Stimulated activated naive CD8-positive, alpha-beta T cell treated with anti-CD3 and anti-CD28 coated beads, Interleukin-15, Interleukin-2, amounts not matched to agents 100 U/mL and 50 U/mL, for 24 hours (primary cell): ENCODE measurements at places on chromosomes 13 and 19.
A peak's percentile ranks its signal among the peaks of the same experiment; 100 is the strongest.

- no peak for DNase-seq
These were observed 169.1 kb upstream of the SOX1 start for GRCh38 chr13:111897846-111898215.

DNA sequence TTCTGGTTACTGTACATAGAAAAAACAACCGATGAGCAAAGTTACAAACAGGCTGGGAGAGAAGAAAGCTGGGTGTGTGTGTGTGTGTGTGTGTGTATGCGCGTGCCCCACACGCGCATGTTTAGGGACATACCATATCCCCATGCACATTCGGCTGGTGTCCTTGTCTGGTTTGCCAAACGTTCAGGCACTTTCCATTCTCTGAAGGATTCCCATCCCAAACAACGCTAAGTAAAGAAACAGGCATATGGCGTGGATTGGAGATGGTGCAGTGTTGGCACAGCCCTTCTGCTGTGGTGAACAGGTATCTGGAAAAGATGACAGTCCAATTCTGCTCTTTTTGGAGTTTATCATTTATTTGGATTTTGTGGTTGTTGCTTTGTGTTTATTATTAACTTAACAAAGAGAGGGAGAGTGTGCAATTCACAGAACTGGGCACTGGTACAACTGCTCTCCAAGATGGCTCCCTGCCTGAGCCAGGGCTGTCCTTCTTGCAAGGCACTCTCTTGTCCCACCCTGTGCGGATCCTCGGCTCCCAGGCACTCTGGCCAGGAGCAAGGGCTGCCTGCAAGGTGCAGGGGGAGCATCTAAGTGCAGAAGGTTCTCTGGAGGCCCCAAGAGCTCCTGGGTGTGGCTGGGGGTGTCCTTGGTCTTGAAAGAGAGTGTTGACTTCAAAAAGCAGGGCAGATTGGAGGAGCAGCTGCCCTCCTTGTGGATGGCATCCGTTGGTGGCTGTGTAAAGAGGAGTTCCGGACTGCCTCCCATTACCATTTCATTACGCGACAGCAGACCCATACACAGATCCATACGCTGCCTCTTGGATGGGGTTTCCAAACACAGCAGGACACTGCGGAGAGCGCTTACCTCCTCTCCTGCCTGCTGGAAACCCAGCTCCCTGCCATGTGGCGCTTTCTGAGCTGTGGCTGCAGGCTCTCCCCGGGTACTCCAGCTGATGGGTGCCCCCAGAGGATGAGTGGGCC is 263.1 kb downstream of the ZNF536 start:
- no peak for DNase-seq

DNA sequence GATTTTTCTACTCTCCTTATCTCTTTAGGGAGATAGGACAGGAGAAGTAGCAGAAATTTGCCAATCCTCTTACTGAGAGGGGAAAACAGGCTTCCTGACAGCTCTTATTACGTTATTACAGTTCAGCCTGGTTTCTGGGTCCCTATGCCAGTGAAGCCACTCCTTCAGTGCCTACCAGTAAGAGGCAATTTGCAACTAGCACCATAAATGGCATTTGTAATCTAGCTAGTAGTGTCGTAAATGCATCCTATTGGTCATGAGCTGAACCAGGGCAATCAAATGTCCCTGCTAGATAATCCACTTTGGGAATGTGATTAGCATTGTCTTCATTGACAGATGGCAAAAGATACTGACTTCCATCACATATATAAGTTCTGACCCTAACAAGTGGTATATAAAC is 428.8 kb downstream of the DCT start:
- no peak for DNase-seq

DNA sequence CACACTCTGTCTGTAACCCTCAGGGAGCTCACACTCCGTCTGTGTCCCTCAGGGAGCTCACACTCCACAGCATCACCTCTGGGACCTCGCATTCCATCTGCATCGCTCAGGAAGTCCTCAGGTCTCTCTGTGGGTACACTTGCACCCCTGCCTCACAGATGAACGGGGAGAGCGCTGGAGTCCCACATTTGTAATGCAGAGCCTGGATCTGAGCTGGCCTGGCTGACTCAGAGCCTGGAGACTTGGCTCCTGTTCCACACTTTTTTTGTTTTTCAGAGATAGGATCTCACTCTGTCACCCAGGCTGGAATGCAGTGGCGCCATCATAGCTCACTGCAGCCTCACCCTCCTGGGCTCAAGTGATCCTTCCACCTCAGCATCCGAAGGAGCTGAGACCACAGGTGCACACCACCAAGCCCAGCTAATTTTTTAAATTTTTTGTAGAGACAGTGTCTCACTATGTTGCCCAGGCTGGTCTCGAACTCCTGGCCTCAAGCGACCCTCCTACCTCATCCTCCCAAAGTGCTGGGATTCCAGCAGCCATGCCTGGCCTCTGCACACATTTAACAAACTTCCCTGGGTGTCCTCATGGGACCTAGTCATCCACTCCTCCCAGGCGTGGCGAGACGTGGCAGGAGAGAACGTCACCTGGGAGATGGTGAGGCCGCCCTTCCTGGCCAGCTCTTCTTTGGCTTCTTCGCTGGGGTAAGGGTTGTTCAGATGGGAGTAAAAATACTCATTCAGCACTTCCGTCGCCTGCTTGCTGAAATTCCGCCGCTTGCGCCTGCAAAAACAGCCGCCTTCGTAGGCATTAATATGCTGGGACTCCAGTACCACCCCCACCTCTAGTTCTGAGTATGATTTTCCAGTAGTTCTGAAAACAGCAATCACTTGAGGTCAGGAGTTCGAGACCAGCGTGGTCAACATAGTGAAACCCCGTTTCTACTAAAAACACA is 31.0 kb downstream of the CILP2 start:
- no peak for DNase-seq

DNA sequence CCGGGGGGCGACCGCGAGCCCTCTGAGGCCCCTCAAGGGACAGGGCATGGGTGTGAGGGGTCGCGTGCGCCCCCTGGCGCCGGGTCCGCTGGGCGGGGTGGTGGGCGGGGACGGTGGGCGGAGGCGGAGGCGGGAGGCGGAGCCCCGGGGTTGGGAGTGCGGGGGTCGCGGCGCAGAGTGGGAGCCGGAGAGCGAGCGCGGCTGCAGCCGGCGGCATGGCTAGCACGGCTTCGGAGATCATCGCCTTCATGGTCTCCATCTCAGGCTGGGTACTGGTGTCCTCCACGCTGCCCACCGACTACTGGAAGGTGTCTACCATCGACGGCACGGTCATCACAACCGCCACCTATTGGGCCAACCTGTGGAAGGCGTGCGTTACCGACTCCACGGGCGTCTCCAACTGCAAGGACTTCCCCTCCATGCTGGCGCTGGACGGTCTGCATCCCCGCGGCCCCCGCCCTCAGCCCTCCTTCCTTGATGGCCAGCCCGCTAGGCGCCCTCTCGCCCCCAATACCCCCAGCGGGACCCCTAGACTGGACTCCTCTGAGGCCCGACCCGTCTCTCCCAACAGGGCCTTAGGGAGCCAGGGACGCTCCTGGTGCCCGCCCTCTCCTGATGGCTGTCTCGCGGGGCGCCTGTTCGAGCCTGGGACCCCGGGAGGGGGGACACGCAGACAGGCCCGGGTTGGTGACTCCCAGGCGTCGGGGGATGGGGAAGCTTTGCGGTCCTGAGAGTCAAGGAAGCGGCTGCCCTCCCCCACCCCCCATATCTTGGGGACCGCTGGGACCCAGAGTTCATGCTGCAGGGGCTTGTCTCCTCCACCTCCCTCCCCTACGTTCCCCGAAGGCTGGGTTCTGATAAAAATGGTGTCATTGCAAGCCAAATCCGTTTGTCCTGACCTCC is at the start of gene CLDN10:
Gene CLDN10 (plus strand): TSS at position 182 of the 903 bp plus-strand sequence. CDS start 34 bp downstream, at position 216.
- peak; percentile 5 for DNase-seq

GRCh38 chr13:111228262-111229144 is 91.9 kb upstream of the TEX29 start:
- DNase-seq, result no peak

GRCh38 chr13:62653371-62653770 is 1237.7 kb upstream of the PCDH20 start:
- no peak for DNase-seq

GRCh38 chr13:98986226-98986846 is 8.5 kb upstream of the DOCK9 start:
- DNase-seq, result no peak

GRCh38 chr13:96824140-96824539 is 170.1 kb downstream of the OXGR1 start:
- DNase-seq, result no peak

GRCh38 chr19:49879243-49879963 is 1.9 kb downstream of the TBC1D17 start:
- DNase-seq, result no peak

GRCh38 chr13:64819081-64819480 is 2411.1 kb downstream of the PCDH9 start:
- DNase-seq, result no peak

DNA sequence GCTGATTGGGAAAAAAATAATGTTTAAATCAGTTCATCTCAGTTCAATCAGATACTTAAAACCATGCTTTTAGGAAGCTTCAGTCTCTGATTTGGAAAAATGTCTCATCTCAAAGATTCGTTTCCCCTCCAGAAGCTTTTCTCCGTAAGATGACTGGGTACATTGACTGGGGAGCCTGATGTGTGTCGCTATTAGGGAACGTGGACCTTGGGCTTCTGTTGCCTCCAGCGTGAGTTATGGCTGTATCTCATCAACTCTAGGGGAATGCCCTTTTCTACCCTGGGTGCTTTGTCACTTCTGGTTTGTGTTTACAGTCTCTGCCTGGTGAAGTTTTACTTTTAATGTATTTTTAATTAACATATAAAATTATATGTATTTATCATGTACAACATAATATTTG is 635.5 kb upstream of the GPC6 start:
- DNase-seq, result no peak

GRCh38 chr13:41546372-41547190 is 89.2 kb downstream of the RGCC start:
- peak; percentile 57 for DNase-seq

GRCh38 chr13:49052813-49053212 is 77.1 kb downstream of the FNDC3A start:
- no peak for DNase-seq

DNA sequence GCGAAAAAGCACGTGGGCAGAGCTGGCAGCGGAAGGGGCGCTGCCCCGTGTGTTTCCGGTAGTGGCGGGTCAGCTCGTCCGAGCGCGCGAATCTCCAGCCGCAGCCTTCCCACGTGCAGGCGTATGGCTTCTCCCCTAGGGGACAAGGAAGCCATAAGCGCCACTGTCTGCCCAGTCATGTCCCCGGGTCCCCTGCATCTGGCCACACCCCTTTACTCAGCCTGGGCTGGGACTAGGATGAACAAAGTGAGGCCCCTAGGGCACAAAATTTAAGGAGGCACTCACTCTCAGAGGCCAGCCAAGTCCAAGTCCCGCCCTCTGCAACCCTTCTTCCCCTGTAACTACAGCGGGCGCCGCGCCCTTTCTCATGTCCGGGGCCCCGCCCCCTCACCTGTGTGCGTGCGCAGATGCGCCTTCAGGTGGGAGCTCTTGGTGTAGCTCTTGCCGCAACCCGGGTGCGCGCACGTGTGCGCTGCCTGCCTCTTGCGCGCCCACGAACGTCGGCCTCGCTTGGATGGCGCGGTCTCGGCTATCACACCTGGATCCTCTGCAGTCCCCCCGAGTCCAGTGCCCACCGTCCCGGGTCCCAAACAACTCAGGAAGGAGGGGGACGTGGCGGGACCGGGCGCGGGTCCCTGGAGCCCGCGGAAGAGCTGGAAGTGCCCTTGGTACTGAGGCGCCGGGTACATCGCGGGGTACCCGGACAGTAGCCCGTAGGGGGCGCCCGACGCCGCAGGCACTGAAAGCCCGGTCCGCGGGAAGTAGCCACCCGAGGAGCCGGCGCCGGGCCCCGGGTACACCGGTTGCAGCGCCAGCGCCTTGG is 1.9 kb downstream of the KLF1 start:
- peak; percentile 91 for DNase-seq

GRCh38 chr19:34404109-34404909 is at the start of gene PDCD2L:
Gene PDCD2L (plus strand): TSS chr19:34404399. CDS start chr19:34404431, 32 bp downstream.
- peak; percentile 95 for DNase-seq

DNA sequence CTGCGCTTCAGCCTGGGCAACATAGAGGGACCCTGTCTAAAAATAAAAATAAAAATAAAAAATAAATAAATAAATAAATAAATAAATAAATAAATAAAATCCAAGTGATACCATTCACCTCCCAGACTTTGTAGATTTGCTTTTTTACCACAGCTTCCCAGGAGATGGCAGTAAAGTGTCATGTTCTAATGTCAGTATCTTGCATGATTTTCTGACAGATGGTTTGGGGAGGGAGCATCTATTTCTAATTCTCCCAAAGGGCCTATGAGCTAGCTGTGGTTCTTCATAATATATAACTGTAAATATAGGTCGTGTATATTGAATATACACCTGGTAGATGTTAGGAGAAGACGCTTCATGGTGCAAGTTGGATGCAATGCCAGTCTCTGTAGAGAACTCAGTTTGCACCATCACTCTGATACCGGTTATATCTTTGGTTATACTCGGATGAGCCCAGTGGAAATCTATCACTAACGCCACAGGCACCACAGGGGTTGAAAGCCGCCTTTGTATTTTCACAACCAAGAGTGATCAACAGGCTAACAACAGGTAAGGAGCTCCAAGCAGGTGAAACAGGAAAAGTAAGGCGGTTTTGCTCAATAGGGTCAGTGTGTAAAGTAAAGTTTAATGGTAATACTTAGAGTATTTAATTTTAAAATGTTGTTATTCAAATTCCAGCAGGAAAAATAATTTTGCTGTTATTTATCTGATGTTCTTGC is 13.9 kb downstream of the APLP1 start:
- DNase-seq, result no peak

GRCh38 chr13:103403148-103403740 is 337.0 kb upstream of the SLC10A2 start:
- DNase-seq, result no peak
